ENCODE measurements at places on chromosomes 6 and 20. TPM values are rescaled to one million over a fixed set of nuclear protein-coding genes. Genes with fewer than 3 reads are reported as not detected.

Gene ISM1
- total RNA-seq: 0.21 TPM

Gene KCTD20
- 82.5 TPM for total RNA-seq

Gene HLA-DRA
- not detected for total RNA-seq

Gene CD24
- total RNA-seq: 0.42 TPM

DNA sequence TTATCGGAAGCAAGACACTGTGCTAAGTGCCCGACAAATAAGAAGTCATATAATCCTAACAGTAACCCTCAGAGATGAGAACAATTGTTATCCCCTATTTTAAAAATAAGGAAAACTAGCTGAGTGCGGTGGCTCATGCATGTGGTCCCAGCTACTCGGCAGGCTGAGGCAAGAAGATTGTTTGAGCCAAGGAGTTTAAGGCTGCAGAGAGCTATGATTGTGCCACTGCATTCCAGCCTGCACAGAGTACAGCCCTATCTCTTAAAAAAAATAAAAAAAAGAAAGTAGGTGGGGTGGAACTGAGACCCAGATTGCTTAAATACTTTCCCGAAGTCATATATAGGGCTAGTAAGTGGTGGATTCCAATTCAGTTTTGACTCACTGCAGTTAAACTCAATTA is 84.7 kb downstream of the UST start:
- no peak for DNase-seq

DNA sequence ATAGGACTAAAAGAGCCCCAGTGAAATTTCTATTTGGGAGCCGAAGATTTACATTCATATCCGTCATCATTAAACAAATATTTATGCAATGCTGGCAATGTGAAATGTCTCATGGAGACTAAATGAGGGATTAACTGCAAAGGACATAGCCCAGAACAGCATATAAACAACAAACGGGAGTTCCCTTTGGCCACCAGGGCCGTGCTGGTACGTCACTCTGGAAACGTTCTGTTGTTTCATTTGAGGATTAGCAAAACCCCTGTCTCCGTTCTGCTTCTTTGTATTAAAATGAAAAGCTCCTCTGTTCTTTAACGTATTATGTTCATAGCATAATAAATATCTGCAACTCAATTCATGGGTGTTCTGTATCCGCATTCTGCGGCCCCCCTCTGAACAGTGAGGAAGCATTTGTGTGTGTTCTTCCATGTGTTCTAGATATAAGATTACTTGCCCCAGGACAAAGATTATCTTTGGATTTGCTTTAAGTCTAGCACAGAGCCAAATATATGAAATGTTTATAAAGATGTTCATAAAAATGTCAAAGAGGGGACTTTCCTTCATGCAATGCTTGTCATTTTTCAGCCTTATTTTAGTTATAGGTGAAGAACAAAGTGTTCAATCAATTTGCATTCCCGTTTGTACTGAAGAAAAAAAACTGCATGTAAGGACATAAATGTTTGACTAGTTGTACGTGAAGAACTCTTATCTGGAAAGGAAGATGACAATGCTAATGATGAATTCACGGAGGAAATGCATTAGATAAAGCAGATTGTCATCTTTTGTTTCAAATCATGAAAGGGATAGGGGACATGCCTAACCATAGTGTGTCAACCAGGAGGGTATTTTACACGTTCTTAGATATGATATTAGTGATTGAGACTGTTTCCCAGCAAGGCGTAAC is 90.0 kb upstream of the TNFAIP3 start:
- no peak for DNase-seq

DNA sequence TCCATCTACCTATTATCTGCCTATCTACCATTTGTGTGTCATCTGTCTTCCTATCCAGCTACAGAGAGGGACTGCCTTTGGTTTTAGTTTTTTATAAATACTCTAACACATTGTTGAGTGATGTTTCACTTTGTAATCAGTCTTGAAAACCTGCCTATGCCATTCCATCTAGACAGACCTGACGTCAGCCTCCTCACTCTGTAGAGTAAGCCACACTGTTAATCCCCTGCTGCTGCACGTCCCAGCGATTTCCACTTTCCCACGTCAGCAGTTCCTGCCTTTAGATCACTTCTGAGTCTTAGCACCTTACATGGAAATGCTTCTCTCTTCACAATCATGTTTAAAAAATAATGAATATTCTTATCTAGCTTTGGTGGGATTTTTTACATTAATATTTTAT is 54.8 kb downstream of the PLG start:
- no peak for DNase-seq

- no peak for DNase-seq
Observed at GRCh38 chr20:25361287-25361683, 29.4 kb downstream of the ABHD12 start.

DNA sequence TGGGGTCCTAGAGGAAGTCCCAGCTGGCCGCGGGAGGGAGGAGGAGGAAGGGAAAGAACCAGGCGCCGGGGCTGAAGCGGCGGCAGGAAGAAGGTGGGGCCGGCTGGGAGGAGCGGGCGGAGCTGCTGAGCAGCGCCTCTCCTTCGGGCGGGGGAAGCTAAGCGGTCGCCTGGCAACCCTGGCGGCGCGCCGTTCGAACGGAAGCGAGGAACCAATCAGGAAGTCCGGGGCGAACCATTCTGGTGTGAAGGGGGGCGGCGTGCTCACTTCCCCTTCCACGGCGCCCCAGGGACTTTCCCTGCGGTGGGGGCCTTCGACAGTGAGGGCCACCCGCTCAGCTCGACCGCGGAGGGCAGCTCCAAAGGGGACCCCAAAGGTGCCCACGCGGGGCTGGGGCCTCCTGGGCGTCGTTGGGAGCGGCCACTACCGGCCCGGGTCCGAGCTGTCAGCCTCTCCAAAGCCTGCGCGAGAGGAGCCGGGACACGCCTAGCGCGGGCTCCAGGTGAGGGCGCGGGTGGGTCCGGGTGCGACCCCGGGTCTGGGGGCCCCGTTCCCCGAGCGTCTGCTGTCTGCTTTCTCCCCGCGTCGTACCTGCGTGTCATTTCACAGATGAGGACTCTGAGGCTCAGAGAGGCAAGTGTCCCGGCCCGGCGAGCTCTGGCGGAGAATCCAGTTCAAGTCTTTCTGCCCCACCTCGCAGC is at the start of gene FAM110A:
FAM110A (plus strand) TSS at position 266 of the 701 bp plus-strand sequence. CDS start 11,090 bp downstream, outside the sequence.
- peak; percentile 97 for DNase-seq

GRCh38 chr6:46674410-46674809 is 13.3 kb upstream of the TDRD6 start:
- DNase-seq: no peak

DNA sequence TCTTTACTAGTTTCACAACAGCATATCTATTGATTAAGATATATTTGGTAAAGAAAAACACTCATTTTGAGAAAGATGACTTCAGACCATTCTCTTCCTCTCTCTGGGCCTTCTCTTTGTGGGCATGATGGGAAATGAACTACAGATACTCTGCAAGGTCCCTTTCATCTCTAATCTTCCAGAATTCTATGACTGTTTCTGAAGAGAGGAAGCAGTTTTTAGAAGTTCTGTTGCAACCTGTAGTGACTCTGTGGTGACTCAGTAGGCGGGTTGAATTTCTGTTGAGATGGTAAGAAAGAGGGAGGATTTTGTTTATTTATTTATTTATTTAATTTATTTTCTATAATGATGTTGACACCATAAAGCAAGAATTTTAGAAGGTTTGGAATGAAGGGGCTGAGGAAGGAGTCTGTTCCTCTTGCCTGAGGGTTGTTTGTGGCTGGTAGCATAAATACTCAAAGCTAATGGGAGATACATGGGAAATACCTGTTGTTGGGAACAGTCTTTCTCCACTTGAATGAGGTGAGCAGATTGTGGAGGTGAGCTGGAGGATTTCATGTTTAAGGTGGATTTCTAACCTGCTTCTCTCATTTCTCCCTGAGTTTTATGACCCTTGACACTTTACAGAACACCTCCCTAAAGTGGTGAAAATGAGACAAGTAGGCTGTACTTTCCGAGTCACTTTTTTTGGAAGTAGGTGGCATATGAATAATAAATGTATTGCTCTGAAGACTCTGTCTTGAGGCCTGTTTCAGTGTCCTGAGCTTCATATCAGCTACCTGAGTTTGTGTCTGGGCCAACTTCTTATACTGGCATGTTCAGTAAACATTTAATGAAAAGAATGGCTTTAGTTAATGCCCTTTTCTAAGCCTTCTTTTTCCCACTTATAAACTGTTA is 15.0 kb downstream of the ACSS2 start:
- no peak for DNase-seq

DNA sequence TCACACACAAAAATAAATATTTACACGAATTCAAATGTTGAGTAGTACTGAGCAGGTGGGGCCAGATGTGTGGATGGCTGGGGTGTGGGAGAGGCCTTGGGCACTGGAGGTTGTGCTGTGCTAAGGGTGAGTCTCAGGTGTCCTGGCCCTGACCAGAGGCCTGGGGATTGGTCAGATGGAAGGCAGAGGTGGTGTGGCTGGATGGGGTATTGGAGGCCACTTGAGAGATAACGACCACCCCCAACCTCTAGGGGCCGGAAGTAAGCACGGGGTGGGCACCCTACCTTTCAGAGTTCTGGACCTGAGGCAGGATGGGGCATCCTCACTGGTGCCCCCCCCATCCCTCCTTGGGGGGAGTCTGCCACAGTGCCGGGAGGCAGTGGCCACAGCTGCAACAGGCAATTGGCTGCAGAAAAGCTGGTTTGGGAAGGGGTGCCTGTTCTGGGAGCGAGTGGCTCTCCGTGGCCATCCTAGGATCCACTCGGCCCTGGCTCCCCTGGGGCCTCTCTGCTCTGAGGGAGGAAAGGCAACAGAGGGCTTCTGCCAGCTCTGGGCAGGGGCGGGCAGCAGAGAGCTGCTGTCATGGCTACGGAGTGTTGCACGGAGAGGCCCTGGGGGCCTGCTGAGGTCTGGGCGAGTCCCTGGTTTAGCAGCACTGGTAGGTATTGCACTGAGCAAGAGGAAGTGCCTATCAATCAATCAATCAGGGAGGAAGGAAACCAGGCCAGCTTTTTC is 87.6 kb downstream of the ASXL1 start:
- DNase-seq: no peak

DNA sequence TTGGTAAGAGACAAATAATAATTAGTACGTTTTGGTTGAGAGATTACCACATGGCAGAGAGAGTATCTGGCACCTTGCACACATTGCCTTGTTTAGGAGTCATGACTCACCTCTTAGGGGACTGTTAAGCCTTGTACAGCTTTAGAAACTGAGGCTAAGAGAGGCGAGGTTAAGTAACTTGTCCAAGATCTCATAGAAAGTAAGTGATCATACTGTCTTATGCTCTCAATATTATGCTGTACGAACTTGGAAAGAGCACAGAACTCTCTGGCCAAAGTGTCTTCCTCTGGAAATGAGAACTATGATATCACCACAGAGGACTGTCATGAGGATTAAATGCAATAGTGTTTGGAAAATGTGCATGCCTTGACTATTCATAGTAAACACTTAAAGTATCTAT is 249.0 kb downstream of the UTRN start:
- no peak for DNase-seq

GRCh38 chr20:36173451-36173933 is 19.0 kb downstream of the EPB41L1 start:
- DNase-seq: no peak

Data from osteocyte (in vitro differentiated cells).